ENCODE measurements at places on chromosomes 7 and 10.

GRCh38 chr10:63227207-63227895 is 94.2 kb downstream of the NRBF2 start:
- H3K27me3 ChIP-seq: no peaks in the 10 kb centered on the region
- DNase-seq: no peak
- no peak overlapping the region for H3K4me3 ChIP-seq
- no peaks in the 10 kb centered on the region for H3K36me3 ChIP-seq
- peaks cover 16% of the 10 kb centered on the region for H3K4me1 ChIP-seq

DNA sequence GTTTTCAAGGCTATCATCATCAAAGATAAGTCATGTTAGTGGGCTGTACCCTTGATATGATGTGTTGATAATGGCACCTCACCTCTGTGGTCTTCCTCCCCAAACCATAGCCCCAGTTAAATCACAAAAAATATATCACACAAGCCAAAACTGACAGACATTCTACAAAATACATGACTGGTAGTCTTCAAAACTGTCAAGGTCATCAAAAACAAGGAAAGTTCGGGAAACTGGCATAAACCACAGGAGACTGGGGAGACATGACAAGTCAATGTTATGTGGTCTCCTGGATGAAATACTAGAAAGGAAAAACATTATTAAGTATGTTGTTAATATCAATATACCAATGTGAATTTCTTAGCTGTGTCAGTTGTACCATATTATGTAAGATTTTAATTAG is 279.5 kb upstream of the FZD1 start:
- H3K27me3 ChIP-seq: no peaks in the 10 kb centered on the region
- H3K27ac ChIP-seq: no peak overlapping the region
- H3K36me3 ChIP-seq: peaks cover 4% of the 10 kb centered on the region
- no peak overlapping the region for H3K4me3 ChIP-seq
- H3K4me1 ChIP-seq: no peaks in the 10 kb centered on the region

- H3K4me1 ChIP-seq: no peaks in the 10 kb centered on the region
- H3K27me3 ChIP-seq: no peaks in the 10 kb centered on the region
- no peak for DNase-seq
- H3K27ac ChIP-seq: no peak overlapping the region
- H3K4me3 ChIP-seq: no peak overlapping the region
Measured at GRCh38 chr7:119090851-119091250, 866.3 kb downstream of the ANKRD7 start.

GRCh38 chr10:110392868-110393740 is 88.4 kb upstream of the SMNDC1 start:
- DNase-seq: no peak
- H3K36me3 ChIP-seq: no peaks in the 10 kb centered on the region
- no peaks in the 10 kb centered on the region for H3K4me1 ChIP-seq
- no peak overlapping the region for H3K27ac ChIP-seq
- H3K4me3 ChIP-seq: no peak overlapping the region

- DNase-seq: no peak
- H3K27ac ChIP-seq: no peak overlapping the region
- no peak overlapping the region for H3K4me3 ChIP-seq
- H3K27me3 ChIP-seq: no peaks in the 10 kb centered on the region
- H3K36me3 ChIP-seq: no peaks in the 10 kb centered on the region
Measured at GRCh38 chr7:116948934-116949333, 4.4 kb upstream of the ST7 start.

- no peak for DNase-seq
- H3K4me1 ChIP-seq: no peaks in the 10 kb centered on the region
- H3K27me3 ChIP-seq: no peaks in the 10 kb centered on the region
- no peak overlapping the region for H3K27ac ChIP-seq
- H3K4me3 ChIP-seq: no peak overlapping the region
Measured at GRCh38 chr7:96346293-96346953, 24.5 kb upstream of the SLC25A13 start.

DNA sequence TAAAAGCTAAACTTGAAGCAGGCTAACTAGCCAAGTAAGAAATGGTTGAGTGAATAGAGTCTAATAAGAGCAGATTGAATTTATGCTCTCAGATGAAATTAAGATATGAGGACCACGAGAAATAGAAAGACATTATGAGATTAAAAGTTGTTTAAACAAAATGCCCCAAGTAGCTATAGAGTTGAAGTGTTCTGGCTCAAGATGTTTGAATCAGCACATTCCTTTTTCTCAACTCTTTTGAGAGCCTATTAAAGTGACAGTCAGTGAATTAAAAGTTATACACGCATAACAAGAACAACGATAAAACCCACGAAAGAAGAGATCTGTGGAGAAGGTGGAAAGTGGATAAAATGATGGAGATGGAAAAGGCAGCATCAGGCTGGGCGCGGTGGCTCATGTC is 322.2 kb upstream of the ANKRD30A start:
- DNase-seq: no peak
- no peak overlapping the region for H3K27ac ChIP-seq
- H3K4me1 ChIP-seq: no peaks in the 10 kb centered on the region
- H3K36me3 ChIP-seq: no peaks in the 10 kb centered on the region
- H3K27me3 ChIP-seq: no peaks in the 10 kb centered on the region

DNA sequence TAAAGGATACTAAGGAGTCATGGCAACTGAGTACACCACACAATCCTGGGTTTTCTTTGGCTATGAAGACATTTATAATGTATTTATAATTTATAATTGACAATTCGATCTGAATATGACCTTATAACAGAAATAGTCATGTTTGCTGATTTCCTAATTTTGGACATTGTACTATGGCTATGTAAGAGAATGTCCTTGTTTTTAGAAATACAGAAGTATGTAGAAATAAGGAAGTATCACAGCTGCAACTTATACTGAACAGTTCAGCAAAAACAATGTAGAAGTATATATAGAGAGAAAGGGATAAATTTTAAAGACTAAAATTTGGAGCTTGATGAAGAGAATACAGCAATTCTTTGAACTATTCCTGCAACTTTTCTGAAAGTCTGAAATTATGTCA is 32.6 kb downstream of the PRLHR start:
- no peaks in the 10 kb centered on the region for H3K27me3 ChIP-seq
- DNase-seq: no peak
- H3K4me1 ChIP-seq: no peaks in the 10 kb centered on the region
- H3K36me3 ChIP-seq: no peaks in the 10 kb centered on the region

- no peaks in the 10 kb centered on the region for H3K27me3 ChIP-seq
- DNase-seq: no peak
- H3K27ac ChIP-seq: no peak overlapping the region
Measured at GRCh38 chr7:97307521-97308108, 190.1 kb downstream of the SDHAF3 start.

DNA sequence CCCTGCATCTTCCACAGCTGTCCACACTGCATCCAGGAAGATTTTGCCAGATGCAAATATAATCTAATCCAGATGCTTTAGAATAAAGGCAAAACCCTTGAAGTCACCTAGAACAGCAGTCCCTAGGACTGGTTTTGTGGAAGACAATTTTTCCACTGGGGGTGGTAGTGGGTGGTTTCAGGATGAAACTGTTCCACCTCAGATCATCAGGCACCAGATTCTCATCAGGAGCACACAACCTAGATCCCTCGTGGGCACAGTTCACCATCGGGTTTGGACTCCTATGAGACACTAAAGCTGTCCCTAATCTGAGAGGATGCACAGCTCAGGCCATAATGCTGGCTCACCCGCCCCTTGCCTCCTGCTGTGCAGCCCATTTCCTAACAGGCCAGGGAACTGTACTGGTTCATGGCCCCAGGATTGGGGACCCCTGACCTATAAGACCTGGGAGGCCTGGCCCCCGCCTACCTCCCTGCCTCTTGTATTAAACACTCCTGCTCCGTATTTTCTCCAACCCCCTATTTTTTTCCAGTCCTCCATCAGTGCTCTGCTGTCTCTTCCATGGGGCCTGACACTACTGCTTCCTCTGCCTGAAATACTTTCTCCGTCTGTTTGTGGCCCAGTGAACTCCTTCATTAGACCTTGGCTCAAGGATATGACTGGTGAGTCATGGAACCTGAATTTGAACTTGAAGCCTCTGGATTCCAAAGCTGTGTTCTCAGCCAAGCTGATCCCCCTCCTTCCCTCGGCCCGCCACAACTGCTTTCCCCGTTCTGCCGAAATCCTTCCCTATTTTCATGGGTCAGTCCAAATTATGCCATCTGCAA is 79.9 kb upstream of the RHEB start:
- H3K27me3 ChIP-seq: no peaks in the 10 kb centered on the region
- H3K4me3 ChIP-seq: no peak overlapping the region
- no peak for DNase-seq
- peak overlapping the region; percentile 46 for H3K27ac ChIP-seq

GRCh38 chr7:100584054-100584682 is 1.8 kb downstream of the LRCH4 start:
- no peak for DNase-seq
- no peaks in the 10 kb centered on the region for H3K27me3 ChIP-seq
- peaks cover 20% of the 10 kb centered on the region for H3K4me1 ChIP-seq
- peak overlapping the region; percentile 100 for H3K4me3 ChIP-seq

DNA sequence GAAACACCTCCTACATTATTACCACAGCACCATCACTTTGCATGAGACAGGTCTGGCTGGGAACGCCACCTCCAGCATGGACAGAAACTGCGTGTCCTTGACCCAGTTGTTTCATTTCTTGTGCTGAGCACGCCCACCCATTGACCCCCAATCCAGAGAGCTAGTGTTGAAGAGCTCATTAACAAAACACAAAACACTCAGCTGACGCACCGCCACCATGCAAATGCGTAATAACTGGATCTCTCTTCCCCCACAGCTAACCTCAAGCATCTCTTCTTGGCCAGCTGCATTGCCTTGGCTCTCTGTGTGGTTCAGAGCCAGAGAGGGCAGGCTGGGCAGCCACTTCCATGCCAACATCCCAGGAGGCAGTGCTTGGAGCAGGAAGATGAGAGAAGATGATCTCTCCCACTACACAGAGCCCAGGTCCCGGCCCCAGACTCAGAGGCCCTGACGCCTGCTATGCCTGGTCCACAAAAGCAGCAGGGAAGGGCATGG is 173.5 kb downstream of the PLXNA4 start:
- no peaks in the 10 kb centered on the region for H3K36me3 ChIP-seq
- DNase-seq: peak; percentile 38
- H3K27me3 ChIP-seq: no peaks in the 10 kb centered on the region
- H3K27ac ChIP-seq: no peak overlapping the region
- H3K4me1 ChIP-seq: peaks cover 10% of the 10 kb centered on the region

- no peak for DNase-seq
- H3K27me3 ChIP-seq: no peaks in the 10 kb centered on the region
- no peaks in the 10 kb centered on the region for H3K4me1 ChIP-seq
Measured at GRCh38 chr10:93088466-93088865, 14.8 kb downstream of the CYP26A1 start.

- H3K27me3 ChIP-seq: no peaks in the 10 kb centered on the region
- no peak overlapping the region for H3K4me3 ChIP-seq
- H3K27ac ChIP-seq: no peak overlapping the region
- DNase-seq: no peak
- no peaks in the 10 kb centered on the region for H3K36me3 ChIP-seq
- H3K4me1 ChIP-seq: no peaks in the 10 kb centered on the region
Measured at GRCh38 chr7:15778191-15778590, 91.7 kb upstream of the MEOX2 start.

DNA sequence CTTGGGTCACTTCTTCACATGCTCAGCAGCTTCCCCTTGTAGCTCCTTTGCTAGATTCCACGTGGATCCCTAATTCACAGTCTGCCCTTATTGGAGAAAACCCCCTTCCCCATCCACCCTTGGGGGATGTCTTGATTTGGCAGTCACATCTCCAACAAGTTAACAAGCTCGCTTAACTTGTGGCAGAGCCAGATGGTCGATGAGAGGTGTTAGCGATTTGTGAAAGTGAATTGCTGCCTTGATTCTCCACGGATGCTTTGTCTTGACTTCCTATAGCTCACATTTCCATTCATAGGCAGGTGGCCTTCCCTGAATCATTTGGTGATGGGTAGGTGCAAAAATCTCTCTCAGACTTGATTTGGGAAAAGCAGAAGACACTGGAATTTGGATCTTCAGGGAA is 387.9 kb downstream of the TCERG1L start:
- no peaks in the 10 kb centered on the region for H3K36me3 ChIP-seq
- DNase-seq: no peak
- no peak overlapping the region for H3K27ac ChIP-seq

DNA sequence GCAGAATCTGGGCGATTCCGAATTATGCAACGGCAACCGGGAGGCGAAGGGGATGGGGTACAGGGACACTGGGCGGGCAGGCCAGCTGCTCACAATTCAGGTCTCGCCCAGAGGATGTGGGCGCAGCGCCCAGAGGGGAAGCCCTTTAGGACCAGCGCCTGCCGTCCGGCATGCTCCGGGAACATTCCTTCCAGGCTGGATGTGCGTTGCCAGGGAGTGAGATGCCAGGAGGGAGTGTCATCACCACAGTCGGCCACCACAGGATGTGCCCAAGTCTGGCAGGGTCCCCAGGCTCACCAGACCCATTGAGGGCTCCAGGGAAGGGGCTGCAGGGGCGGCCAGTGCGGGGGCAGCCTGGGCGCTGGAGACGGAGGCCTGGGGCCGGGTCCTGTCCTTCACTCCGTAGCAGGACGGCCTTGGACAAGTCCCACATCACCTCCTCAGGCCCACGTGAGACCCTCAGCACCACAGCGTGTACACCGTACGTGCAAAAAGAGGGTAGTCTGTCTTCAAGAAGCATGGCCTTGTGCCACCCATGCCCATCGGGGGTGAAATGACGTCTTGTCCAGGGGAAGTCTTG is 63.9 kb downstream of the FOXL3 start:
- H3K36me3 ChIP-seq: no peaks in the 10 kb centered on the region
- no peak overlapping the region for H3K4me3 ChIP-seq

GRCh38 chr10:21530641-21531040 is 3.4 kb upstream of the MLLT10 start:
- H3K4me3 ChIP-seq: peak overlapping the region; percentile 84
- no peaks in the 10 kb centered on the region for H3K27me3 ChIP-seq
- no peak for DNase-seq
- H3K36me3 ChIP-seq: no peaks in the 10 kb centered on the region
- peaks cover 32% of the 10 kb centered on the region for H3K4me1 ChIP-seq

GRCh38 chr10:129331839-129332220 is 135.2 kb upstream of the MGMT start:
- no peaks in the 10 kb centered on the region for H3K36me3 ChIP-seq
- H3K4me3 ChIP-seq: no peak overlapping the region
- H3K27me3 ChIP-seq: peaks cover 6% of the 10 kb centered on the region
- DNase-seq: no peak
- no peak overlapping the region for H3K27ac ChIP-seq

DNA sequence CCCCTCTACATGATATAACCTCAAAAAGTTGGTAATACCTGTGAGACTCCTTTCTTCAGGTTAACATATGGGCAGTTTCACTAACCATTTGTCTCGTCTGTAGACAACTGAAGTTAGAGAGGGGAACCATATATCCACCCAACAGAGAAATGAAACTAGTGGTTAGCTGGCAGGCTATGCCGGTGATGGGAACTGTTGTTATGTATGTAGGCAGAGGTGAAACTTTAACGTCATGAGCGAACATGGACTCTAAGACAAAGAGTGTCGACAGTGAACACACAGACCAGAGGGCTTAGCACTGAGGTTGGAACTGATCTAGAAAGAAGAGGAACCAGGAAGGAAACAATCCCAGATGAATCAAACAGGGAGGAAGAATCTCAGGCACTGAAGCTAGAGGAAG is 112.4 kb downstream of the ELMO1 start:
- no peak overlapping the region for H3K4me3 ChIP-seq
- no peak overlapping the region for H3K27ac ChIP-seq
- no peaks in the 10 kb centered on the region for H3K27me3 ChIP-seq

GRCh38 chr7:70766694-70767093 is 365.2 kb upstream of the GALNT17 start:
- no peak for DNase-seq
- no peak overlapping the region for H3K4me3 ChIP-seq
- H3K27ac ChIP-seq: no peak overlapping the region
- no peaks in the 10 kb centered on the region for H3K27me3 ChIP-seq

- no peak for DNase-seq
- no peak overlapping the region for H3K27ac ChIP-seq
- H3K4me3 ChIP-seq: no peak overlapping the region
- no peaks in the 10 kb centered on the region for H3K27me3 ChIP-seq
- no peaks in the 10 kb centered on the region for H3K4me1 ChIP-seq
- no peaks in the 10 kb centered on the region for H3K36me3 ChIP-seq
Measured at GRCh38 chr10:71135236-71135635, 77.1 kb upstream of the UNC5B start.

All from psoas muscle (tissue), 8 donors.